Vagina (tissue), 2 donors: ENCODE measurements at places on chromosomes 2 and 18. TPM values are rescaled to one million over a fixed set of nuclear protein-coding genes. Genes with fewer than 3 reads are reported as not detected.

CCDC148 gene
- not detected for total RNA-seq

DNA sequence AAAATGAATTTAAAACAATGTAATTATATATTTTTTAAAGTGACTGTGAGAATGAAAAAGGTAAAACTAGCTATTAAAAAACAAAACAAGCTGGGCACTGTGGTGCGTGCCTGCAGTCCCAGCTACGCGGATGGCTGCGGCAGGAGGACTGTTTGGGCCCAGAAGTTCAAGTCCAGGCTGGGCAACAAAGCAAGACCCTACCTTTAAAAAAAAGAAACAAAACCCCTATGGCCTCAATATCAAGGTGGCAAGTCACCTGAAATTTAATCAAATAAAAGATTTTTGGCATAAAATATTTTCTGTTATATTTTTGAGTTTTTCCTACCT is 46.9 kb upstream of the STRN start:
- no peak for DNase-seq

- DNase-seq, result no peak
Measured at GRCh38 chr2:205451901-205452512, 230.3 kb upstream of the NRP2 start.

KANSL3 gene
- 41.7 TPM for total RNA-seq

GRCh38 chr2:20953146-20953824 is 90.6 kb downstream of the APOB start:
- no peak for DNase-seq

KCTD1 gene
- total RNA-seq, result 46.9 TPM

NYAP2 gene
- 0.25 TPM for total RNA-seq

CABLES1 gene
- total RNA-seq, result 39.3 TPM

LTBP1 gene
- 48.4 TPM for total RNA-seq

GRCh38 chr2:188477564-188478103 is 186.0 kb downstream of the GULP1 start:
- DNase-seq, result no peak
